Vagina (tissue), 2 donors: ENCODE measurements at places on chromosomes 3 and 15.

- DNase-seq = no peak
Observed at GRCh38 chr3:24936574-24936973, 441.9 kb upstream of the THRB start.

DNA sequence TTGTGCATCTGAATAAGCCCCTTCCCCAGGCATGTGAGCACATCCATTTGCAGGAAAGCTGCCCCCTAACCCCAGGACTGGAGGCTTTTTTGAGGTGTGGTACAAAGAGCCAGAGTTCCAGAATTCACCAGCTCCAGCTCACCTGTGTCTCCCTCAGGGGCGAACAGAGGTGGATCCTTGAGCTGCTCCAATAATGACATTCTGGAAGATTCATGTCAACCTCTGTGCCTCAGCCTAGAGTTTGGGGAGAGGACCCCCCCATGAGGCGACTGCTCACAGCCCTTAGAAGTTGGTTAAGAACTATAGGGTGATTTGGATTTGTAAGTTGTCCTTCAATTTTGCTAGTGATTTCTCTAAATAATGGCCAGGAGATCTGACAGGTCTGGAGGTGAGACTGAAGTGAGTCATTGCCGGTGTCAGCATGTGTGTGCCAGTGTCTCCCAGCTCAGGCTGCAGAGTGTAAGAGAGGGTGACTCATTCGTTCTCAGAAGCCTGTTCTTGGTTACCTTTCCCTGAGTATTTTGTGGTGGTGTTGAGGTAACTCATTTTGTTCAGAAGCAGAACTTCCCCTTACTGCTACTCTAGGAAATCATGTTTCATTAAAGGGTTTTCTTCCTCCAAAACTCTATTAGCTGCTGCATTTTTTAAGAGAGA, 136.9 kb upstream of the TOPAZ1 start:
- DNase-seq = no peak

- no peak for DNase-seq
Observed at GRCh38 chr15:33846862-33847261, 121.4 kb upstream of the CHRM5 start.

- no peak for DNase-seq
Observed at GRCh38 chr3:15110206-15110605, 11.3 kb upstream of the RBSN start.

- DNase-seq = no peak
Observed at GRCh38 chr3:169604118-169604517, 59.4 kb downstream of the MECOM start.

- no peak for DNase-seq
Observed at GRCh38 chr15:33104212-33104611, 90.3 kb downstream of the FMN1 start.

DNA sequence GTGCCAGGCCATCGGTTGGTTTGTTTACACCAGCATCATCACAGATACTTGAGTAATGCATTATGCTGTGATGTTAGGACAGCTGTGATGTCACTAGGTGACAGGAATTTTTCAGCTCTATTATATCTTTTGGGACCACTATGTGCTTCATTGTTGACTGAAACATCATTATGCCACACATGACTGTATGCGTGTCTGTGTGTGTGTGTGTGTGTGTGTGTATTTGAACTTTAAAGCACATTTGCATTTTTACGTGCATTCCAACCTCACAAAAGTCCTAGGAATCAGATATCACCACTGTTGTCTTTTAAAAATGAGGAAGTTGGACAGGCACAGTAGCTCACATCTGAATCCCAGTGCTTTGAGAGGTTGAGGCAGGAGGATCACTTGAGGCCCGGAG, 223.0 kb downstream of the TBL1XR1 start:
- DNase-seq = no peak

- DNase-seq = no peak
Observed at GRCh38 chr15:67422296-67422695, 98.6 kb upstream of the C15orf61 start.

GRCh38 chr15:65339920-65340319, 35.4 kb downstream of the RNU5B-1 start:
- no peak for DNase-seq

DNA sequence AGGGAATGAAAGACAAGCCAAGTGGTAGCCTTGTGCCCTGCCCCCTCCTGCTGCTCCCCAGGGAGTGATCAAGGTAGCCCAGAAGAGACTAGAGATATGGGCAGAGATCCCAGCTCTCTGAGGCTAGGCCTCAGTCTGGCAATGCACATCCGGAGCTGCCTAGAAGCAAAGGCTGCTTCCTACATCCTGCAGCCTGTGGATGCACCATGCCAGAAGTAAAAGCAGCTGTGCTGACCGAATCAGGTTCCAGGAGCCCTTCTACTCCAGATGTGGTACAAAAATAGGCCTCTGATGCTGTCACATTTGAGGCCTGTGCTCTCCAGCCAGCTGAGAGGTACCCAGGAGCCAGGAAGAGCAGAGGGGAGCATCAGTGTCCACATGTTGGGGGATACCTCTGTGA, 16.0 kb downstream of the TRAIP start:
- DNase-seq = no peak

- DNase-seq = no peak
Observed at GRCh38 chr3:136694321-136694720, 57.9 kb downstream of the STAG1 start.

GRCh38 chr3:153749070-153749610, 372.1 kb upstream of the ARHGEF26 start:
- DNase-seq = no peak

- DNase-seq = no peak
Observed at GRCh38 chr3:36635731-36636130, 128.6 kb downstream of the DCLK3 start.
